ENCODE measurements at places on chromosomes 4 and X.

GRCh38 chr4:185204238-185204910 lies 574 bp upstream of the CFAP97 start:
- no peak for DNase-seq

DNA sequence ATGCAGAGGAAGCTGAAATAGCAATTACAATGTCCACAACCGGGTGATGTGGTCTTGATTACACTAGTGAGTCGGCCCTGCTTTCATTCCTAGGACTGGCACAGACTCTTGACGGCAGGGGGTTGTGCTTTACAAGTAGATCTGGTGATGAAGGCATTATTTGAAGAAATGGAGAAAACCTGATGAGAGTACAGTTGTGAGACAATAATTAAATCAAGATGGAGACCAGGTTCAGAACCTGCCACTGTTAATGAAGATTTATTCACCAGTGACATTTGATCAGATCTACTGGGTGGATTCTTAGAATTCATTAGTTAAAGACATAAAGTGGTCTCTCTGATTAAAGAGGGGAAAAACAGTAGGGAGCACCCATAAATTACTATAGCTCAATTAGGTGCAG lies 747.2 kb downstream of the STPG2 start:
- no peak for DNase-seq

- DNase-seq = no peak
Measured at GRCh38 chrX:130645955-130646583, 244.3 kb downstream of the RBMX2 start.

DNA sequence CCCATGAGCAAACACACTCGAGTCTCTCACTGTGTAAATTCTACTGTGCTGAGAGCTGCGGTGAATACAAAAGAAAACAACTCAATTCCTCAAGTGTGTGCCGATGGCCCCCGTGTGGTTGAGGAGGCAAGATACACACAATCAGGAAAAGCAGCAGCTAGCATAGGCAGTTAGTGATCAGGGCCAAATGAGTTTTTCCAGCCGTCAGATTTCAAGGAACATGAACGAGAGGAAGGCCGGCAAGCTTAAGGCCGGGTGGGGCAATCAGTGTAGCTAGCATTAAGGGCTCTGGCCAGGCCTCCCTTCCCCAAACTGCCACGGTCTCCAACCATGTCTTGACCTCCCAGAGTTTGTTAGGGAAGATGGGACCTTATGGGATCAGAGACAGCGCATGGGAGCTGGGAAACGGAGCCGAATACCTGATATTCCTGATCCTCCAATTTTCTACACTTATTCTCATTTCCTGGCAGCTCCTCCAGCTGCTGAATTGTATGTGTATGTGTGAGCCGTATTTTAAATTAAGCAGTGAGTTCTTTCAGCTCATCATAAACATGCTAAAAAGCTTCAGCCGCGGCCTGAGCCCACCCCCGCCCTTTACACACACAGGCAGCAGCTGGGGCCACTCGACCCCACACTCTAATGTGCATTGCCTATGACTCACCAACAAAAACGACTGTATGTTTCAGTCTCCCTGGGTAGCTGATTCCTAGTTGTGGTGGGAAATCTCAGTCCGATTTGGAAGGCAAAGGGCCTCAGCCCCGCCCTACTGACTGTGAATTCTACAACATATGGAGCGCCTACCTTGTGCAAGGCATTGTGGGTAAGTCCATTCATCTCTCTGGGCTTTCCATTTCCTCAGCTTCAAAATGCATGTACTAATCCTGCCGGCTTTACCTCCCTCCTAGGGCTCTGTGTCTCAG lies 59.9 kb downstream of the RTL9 start:
- no peak for DNase-seq

GRCh38 chr4:139278485-139278884 lies 1.5 kb downstream of the MGARP start:
- no peak for DNase-seq

GRCh38 chr4:186058253-186058979 lies 10.5 kb upstream of the TLR3 start:
- DNase-seq = no peak

DNA sequence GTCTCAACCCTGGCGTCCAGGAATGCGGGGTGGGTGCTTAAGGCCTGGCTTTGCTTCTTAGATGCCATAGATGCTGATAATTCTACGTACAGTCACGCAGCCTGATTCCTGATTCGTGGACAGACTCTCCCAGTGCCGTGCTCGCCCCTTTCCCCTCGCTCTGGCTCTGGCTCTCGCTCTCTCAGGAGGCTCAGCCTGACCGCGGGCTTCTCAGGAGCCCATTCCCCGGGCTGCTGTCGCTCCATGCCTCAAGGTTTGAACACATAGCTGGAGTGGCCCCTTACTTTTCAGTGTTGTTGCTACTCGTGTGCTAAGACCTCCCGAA lies 59.2 kb upstream of the ZC4H2 start:
- peak; percentile 55 for DNase-seq

DNA sequence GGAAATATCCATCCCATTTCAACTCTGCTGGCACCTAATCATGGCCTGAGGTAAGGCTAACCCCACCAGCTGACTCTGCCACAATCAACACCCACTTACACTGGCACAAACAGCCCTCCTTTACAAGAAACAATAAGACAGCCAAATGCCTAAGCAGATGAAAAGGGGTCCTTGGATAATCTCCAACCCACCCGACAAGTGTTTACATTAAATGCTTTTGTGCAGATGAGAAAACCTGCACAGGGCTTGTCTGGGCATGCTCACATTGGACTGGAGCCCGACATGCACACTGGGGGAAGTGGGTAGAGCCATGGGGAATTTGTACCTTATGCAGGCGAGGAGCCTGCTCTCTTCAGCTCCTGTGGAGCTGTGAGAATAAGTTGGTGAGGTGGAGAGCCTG lies 138.9 kb upstream of the ITM2A start:
- no peak for DNase-seq

DNA sequence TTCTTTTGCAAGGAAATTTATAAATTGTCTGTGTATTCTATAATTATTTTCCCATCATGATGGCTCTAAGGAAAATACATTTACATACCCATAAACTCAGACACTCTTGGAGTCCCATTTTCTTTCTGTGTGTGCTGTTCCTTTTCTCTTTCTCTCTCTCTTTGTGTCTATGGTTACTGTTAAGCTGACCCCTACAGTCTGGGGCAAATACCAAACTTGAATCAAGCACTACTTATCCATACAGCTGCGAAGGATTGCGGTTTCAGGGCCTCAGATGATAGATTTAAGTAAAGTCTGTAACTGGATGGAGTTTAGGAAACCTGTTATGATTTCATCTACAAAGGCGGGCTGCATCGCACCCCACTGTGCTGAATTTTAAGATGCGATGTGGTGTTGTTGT lies 150.2 kb downstream of the SHROOM3 start:
- DNase-seq = no peak

DNA sequence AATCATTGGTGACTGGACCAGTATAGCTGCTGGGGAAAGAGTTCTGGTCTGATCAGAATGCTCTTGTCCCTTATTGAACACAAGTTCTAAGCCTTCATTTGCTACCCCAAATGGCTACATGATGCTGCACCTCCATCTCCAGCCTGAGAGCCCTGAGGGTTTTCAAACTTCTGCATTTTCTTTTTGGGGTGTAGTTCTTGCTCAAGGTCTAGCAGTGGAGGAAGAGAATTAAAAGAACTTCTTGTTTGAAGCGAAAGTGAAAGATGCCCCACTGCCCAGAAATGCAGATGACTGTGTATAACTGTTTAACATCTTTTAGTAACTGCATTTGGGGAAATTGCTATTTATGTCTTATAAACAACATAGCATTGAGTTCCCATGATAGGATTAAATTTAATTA lies 38.5 kb downstream of the LAMTOR3 start:
- no peak for DNase-seq

GRCh38 chr4:133812236-133812635 lies 389.4 kb downstream of the PABPC4L start:
- no peak for DNase-seq

- no peak for DNase-seq
Measured at GRCh38 chrX:30781711-30782444, 107.2 kb downstream of the TAB3 start.

- no peak for DNase-seq
Measured at GRCh38 chr4:15149234-15149838, 147.1 kb downstream of the CPEB2 start.

GRCh38 chrX:1932231-1932630 lies 317.4 kb downstream of the ASMT start:
- DNase-seq = no peak

DNA sequence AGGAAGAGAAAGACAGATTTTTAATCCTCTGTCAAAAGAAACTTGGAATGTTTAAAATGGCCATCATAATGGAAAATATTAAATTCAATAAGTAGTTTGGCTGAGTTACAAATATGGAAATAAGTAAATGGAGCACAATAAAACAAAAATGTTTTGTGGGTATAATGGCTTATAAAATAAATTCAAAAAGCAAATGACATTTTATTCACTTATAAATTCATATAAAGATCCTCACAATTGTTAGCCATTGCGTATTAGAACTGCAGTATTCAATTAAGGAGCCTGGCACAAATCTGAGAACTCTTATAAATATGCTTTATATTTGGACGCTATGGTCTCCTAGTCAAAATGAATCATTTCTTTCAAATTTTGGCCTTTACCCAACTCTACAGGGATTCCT lies 339.0 kb upstream of the PABPC4L start:
- no peak for DNase-seq

- no peak for DNase-seq
Measured at GRCh38 chr4:630656-631055, 5.3 kb downstream of the PDE6B start.

- no peak for DNase-seq
Measured at GRCh38 chr4:138910195-138910913, 105.2 kb upstream of the NOCT start.

DNA sequence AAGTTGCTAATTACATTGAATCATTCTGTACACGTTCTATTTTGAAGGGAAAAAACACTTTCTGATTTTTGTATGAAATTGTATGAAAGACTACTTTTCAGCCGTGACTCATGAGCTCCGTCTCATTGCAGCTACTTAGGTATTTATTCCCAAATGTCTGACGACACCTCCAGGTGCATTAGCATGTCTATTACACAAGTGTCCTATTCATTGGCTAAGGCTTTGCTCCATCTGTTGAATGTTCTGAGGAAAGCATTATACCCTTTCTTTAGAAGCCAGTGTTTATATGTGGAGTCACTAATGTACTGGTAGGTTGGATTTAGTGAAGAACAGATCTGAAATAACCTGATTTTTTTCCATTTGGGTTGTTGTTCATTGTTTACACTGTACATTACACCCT lies 51.8 kb downstream of the MAP7D3 start:
- no peak for DNase-seq

- DNase-seq = no peak
Measured at GRCh38 chrX:1925053-1925481, 310.2 kb downstream of the ASMT start.

DNA sequence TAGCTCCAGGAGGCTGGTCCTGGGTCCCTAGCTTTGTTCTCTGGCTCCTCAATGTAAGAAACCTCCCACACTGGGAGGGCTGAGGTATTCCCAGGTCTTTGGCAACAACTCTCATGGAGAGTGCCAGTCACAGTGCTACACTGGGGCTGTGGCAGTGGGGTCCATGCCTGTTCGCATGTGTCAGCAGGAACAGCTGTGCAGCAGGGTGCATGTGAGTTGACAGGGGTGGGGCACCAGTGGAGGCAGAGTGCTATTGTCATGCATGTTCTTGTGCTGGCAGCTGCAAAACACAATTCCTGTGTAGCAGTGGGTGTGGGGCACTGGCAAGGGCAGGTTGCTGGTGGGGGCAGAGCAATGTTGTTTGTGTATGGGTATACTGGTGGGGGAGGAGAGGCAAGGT lies 246.0 kb downstream of the CXXC4 start:
- no peak for DNase-seq

DNA sequence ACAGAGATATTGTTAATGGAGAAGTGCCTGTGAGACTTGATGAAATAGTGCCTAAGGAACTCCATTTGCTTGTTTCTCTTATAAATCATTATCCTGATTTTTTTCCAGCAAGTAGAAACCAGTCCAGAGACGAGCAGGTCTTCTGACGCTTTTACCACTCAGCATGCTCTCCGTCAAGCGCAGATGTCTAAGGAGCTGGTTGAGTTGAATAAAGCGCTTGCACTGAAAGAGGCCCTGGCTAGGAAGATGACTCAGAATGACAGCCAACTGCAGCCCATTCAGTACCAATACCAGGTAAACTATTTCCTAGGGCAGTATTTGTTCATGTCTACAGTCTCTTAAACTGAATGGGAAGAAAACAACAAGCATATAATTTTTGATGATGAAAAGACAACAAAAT lies 63.6 kb downstream of the KIF4A start:
- DNase-seq = no peak

DNA sequence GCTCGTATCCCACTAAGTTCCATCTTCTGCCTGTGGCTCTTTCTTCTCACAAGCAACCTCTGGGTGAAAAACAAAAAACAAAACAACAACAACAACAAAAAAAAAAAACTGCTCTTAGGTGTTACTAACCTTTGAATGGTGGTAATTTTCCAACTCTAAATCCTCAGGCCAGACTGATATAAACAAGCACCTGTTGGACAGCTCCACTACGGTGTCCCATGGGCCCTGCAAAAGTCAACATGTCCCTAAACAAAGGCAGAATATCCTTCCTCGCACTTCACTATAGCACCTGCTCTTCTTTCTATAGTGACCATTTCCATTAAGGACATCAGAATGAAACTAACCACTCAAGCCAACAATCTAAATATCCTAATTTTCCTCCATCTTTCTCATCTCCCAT lies 54.6 kb upstream of the PARM1 start:
- no peak for DNase-seq

DNA sequence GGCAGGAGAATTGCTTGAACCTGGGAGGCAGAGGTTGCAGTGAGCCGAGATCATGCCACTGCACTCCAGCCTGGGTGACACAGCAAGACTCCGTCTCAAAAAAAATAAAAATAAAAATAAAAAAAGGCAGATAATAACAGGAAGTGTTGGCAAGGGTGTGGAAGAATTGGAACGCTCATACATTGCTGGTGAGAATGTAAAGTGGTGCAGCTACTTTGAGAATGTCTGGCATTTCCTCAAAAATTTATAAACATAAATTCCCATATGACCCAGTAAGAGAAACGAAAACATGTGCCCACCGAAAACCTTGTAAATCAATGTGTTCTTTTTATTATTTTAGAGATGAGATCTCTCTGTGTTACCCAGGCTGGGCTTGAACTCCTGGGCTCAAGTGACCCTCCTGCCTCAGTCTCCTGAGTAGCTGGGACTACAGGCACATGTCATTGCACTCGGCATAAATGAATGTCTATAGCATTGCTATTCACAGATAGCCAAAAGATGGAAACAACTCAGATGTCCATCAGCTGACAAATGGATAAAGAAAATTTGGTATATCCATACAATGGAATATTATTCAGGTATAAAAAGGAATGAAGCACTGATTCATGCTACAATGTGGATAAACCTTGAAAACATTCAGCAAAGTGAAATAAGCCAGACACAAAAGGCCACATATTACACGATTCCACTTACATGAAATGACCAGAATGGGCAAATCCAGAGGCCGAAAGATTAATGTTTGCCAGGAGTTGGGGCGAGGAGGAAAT lies 63.7 kb upstream of the PLAC1 start:
- no peak for DNase-seq

GRCh38 chr4:182495645-182496385 lies 252.6 kb downstream of the TENM3 start:
- no peak for DNase-seq

All from mucosa of descending colon (tissue), 3 donors.